GM12892 (cell line): ENCODE measurements at places on chromosomes 2 and 18.

DNA sequence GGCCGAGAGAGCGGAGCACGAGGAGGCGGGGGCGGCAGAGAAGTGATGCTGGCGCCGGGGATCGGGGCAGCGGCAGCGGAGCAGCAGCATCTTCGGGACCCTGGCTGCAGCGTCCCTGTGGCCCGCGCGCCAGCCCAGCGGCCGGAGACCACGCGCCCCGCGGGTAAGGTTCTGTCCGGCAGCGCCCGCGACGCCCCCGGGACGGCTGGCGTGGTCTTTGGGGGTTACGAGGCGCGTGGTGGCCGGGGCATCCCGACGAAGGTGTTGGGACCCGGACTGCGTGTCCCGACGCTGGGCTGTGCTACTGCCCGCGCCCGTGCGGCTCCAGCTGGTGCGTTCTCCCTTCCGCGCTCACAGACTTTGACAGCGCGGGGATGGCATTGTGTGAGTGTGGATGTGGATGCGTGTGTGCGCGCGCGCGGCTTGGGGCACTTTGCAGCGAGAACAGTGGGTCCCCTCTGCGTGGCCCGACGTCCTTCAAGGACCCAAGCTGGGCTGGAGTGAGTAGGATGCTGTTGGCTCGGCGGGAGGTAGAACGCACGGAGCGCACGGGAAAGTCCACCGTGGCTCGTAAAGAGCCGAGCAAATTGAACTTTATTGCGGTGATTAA, 405.0 kb downstream of the XIRP2 start:
- DNase-seq = peak; percentile 5

- DNase-seq = no peak
Measured at GRCh38 chr2:60028849-60029565, 524.4 kb downstream of the BCL11A start.

- no peak for DNase-seq
Measured at GRCh38 chr2:44706681-44707553, 234.6 kb upstream of the SIX3 start.

DNA sequence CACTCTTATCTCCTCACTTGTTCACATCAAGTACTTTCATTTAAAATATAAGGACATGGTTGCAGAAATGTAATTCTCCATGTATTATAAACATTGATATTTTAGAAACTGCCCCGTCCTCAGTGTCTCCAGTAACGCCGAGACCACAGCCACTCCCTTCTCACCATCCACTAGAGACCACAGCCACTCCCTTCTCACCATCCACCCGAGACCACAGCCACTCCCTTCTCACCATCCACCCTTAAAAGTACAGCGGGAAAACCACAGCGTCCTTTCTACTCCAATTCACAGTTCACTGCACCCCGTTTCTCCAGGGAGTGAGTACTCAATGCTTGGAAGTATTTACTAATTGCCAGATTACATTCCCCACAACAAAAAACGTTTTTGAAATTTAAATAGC, 1452.2 kb upstream of the ACVR2A start:
- DNase-seq = no peak

DNA sequence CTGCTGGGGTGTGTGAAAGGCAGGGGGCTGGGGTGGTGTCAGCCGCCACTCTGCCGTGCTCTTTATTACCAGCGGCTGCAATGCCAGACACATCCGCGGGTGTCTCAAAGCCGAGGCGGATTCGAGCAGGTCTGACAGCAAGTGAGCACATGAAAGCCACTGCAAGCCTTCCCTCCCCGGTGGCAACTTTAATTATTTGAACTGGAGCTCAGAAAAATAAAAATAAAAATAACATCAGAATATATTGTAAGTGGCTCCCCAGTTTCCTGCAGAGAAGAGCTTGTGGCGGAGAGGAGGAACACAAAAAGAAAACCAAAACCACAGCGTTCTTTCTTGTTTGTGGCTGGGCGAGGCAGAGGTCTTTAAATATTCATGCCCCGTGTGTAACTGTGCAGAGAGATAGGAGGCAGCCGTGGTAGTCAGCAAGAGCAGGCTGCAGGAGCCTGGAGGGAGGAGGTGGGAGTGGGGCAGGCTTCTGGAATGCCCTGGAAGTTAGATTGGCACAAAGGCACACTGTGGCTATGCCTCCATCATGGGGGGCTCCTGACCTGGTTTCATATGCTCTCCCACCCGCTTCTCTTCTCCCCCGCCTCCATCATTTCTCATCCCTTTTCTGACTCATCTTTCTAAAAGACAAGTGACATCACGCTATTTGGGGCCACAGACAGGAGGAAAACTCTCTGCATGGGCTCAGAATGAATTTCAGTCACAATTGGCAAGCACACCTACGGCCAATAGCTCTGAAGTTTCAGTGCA, 199.8 kb downstream of the CLIP4 start:
- peak; percentile 38 for DNase-seq

- DNase-seq = no peak
Measured at GRCh38 chr2:211367711-211368110, 811.3 kb downstream of the CPS1 start.

DNA sequence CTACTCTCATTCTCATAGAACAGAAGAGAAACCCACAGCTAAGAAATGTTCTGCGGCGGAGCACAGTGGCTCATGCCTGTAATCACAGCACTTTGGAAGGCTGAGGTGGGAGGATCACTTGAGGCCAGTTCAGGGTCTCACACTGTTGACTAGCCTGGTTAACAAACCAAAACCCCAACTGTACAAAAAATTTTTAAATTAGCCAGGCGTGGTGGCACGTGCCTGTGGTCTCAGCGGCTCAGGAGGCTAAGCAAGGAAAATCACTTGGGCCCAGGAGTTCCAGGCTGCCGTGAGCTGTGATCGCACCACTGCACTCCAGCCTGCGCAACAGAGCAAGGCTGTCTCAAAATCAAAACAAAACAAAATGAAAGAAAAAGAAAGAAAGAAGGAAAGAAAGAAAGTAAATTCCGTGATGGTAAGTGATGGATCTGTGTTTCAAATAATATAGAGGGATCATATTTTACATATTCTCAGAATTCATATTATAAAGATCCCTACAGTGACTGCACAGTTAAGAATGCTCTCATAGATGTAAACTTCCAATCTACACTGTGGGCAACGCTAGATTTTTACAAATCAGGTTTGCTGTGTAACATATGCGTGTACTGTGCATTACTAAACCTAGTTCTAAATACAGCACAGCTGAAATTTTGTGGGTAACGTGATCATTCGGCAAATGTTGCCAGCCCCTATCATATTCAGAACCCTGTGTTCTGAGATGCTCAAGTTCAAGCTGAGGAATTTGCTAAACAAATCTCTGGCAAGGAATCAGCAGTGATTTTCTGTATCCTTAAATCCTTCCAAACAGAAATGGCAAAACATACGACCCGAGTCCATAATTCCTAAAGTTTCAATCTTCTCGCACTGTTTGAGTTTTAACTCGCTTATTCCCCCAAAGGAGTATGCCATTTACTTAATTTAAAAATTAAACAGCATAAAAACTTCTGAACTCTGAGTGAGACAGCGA, 1.2 kb upstream of the RAB12 start:
- DNase-seq = no peak

DNA sequence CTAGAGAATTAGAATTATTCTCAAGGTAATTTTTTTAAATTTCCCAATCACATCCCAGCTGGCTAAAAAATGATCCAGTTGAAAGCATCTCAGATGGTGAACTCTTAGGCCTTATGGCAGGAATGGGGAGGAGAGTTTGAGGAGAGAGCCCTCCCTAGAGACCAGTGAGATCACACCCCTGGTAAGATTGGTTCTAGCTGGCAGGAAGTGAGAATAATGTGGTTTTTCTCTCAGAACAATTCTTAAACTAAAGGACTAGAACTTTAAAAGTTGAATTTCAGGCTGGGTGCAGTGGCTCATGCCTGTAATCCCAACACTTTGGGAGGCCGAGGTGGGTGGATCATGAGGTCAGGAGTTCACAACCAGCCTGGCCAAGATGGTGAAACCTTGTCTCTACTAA, 120.2 kb downstream of the MYO3B start:
- DNase-seq = no peak
